ENCODE measurements at places on chromosomes 2 and 18.

DNA sequence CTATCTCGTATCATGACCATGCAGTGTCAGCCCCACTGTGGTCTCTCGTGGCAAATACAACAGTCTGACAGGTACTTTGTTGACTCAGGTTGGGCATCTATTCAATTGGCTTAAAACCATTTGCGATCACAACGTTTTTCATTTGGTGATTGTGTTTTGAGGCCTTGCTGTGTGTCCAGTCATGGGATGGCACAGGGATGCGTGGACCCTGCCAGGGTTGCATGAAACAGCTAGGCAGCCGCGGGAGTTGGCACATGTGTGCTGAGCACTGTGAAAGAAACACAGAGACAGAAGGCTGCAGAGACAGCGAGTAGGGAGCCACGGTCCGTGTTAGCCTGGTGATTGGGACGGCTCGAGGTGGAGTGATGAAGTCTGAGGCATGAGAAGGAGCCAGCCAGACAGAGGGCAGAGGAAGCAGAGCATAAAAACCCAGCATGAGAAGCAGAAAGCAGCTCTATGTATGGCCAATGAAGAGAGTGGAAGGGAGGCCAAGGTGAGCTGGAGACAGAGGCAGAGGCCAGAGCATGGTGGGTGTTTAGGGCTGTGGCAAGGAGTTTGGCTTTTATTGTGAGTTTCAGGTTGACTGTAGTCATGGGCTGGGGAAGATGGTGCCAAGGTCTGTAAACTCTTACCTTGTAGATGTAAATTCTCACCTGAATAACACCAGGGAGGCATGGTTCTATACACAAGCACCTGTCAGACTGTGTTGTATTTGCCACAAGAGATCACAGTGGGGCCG lies 31.8 kb upstream of the IL1R1 start:
- DNase-seq, result no peak

GRCh38 chr2:137190411-137191195 lies 425.3 kb downstream of the THSD7B start:
- DNase-seq, result no peak

GRCh38 chr2:158172719-158173118 lies 71.0 kb downstream of the UPP2 start:
- DNase-seq, result no peak

GRCh38 chr2:152445375-152445774 lies 110.4 kb downstream of the FMNL2 start:
- no peak for DNase-seq

GRCh38 chr18:51330148-51330547 lies 132.7 kb upstream of the MEX3C start:
- DNase-seq, result no peak

DNA sequence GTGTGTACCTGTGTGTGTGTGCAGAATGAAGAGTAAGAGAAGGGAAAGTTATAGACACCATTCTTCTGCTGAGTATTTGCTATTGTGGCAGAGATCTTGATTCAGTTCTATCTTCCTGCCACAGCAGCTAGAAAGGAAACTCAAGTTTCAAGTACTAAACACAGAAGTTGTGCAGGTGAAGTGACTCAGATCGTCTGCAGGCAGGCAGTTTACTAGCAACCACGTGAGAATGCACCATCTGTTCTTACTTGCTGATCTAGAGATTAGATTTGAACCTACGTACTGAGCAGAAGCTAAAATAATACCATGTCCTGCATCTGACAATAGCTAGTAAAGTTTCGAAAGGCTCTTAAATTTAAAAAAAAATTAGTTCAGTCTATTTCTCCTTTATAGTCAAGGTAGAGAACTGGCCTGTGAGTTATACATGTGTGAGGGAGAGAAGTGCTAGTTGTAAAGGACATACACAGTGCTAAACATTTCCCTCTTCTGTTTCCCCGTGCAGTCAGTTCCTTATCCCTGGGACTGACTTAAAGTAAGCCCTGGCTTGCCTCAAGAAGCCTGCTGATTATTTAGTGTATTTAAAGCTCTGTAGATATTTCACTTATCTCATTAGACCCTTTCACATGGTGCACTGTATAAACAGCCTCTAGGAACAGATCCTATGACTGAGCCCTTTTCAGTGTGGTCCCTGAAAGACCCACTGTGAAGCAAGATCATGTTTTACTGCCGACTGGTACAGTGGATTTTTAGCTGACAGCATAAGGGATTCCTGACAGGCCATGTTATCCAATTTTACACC lies 45.0 kb downstream of the SLC38A11 start:
- DNase-seq, result no peak

DNA sequence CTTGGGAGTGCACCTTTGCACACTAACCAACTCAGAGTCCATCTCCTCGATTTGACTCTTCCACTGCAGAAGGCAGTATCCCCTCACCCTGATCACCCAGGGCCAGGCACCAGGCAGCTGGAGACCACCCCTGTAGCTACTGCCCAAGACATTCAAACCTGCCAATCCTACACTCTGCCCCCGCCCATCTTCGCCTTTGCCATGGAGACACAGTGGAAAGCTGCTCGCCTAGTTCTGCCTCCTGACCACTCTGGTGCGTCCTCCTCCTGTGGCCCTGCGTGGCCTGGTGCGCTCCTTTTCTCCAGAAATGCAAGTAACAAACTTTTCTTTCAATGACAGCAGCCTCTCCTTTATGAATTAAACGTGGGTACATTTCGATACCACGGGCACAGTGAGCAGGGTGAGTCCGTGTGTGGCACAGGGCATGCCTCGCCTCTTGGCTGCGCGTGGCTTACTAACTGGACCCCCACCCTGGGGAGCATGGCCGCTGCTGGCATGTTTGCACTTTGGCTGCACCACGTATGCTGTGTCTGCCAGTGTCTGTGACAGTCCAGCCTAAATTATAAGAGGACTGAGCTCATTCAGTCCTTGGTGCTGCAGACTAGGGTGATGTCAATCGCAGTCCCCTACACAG lies 47.6 kb downstream of the LONRF2 start:
- no peak for DNase-seq

DNA sequence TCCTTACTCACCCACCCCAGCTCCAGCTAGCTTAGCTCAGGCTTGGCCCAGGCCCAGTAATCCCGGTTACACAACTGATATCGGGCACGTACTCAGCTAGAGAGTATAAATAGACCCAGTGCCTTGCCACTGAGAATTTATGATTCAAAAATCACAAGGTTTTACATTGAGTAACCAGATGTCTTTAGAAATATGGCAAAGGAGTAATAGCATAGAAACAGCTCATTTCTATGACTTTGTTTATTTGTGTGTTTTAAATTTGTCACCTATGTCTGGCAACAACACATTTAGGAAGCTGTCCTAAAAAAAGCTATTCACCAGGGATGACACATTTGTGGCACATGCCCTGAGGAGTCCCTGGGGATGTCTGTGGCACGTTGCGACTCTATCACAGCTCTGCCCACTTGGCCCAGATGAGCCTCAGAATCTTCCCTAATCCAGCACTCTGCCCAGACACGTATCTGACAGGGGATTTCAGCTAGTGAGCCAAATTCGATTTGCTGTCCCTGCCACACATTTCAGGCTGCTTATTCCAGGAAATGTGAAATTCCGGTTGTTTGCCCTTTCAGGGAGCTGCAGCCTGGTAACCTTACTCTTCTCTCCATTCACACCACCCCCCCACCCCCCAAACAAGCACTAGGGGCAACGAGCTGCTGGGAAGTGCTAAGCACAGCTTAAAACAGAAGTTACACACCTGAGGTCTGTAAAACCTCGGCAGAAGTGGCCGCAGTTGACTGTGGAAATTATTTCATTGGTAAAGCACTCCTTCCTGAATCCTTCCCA lies 85.4 kb upstream of the ZCCHC2 start:
- DNase-seq, result no peak

DNA sequence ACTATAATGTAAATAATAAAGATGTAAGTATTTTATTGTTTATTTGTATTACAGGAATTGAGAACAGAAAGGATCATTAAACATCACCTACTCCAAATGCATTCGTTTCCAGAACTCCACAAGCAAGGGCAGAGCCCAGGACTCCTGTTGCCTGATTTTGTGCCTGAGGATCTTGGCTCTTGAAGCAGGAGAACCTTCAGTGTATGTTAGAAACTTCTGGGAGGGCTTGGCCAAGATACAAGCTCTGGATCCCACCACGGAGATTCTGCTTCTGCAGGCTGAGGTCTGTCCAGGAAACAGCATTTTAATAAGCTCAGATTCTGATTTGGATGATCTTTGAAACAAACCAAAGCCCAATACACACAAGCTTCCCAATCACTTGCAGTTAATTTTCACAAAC lies 142.4 kb upstream of the SOX11 start:
- DNase-seq, result no peak

DNA sequence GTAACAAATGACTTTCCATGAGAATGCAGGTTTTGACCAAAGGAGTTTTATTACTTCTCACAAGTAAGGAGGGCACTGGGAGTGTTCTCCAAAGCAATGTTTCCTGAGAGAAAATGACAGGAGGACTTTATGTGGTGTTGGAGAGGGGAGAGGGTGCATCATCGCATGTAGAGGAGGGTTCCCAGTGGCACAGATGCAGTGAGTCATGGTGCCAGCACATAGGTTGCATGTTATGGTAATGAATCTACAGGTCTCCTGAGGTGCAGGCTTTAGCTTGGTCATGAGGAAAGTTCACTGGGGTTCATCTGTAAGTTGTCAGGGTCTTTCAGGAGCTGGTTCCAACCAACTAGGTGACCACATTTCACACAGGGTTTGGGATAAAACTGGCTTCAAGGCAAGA lies 30.4 kb downstream of the NAT8 start:
- DNase-seq, result no peak

GRCh38 chr2:5343785-5344335 lies 348.3 kb upstream of the SOX11 start:
- DNase-seq, result no peak

DNA sequence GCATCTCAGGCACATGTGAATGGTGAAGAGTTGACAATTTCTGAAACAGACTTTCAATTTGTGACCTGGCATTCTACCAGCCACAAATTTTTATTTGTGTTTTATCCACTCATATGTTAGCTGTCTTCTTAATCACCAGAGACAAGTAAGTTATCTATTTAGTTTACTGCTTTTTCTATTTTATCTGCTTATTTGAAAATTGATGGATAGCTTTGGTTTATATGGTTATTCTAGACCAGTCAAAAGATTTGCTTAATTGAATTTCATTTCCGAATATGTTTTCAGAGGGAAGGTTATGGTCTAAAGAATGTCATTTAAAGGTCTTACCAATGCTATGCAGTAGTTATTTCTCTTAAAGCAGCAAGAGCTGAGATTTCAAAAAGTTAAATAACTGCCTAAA lies 43.5 kb upstream of the LRRTM1 start:
- no peak for DNase-seq

DNA sequence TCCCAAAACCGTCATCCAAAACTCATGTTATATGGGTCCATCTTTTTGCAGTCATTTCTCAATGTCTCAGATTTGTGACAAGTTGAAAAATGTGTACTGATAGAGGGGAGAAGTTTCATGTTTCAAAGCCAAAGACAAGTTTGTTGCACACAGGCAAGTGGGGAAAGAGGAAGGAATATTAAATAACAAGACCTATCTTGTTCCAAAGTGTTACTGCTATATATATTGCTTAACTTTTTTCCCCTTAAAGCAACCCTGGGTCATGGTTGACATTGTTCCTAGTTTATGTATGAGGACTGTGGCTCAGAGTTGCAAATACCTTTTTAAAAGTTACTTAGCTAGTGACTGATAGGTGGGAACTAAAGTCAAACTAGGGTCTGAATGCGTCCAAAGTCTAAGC lies 1.7 kb downstream of the ITGA4 start:
- no peak for DNase-seq

- DNase-seq, result no peak
These were observed 12.8 kb downstream of the SESTD1 start for GRCh38 chr2:179251870-179252269.

GRCh38 chr2:161796192-161796591 lies 172.0 kb downstream of the SLC4A10 start:
- DNase-seq, result no peak

- no peak for DNase-seq
These were observed 94.8 kb upstream of the KCNJ3 start for GRCh38 chr2:154603682-154604081.

DNA sequence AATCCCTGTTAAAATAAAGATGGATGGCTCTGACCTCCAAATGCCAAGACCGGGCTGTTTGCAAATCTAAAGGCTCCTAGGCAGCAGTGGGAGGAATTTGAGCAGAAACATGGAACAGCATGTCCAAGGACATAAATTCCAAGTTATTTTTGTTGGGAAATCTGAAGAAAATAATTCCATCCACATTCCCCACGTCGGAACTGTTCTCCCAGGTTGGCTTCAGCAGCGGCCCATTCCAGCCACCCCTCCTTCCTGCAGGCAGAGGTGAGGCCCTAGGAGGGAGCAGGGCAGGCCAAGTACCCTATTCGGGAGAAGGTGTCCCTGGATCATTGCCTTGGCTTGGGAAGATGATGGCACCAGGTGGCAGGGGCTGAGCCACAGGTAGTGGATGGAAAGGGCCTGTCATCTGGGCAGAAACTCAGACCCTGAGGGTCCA lies 117.1 kb downstream of the CAPN13 start:
- no peak for DNase-seq

DNA sequence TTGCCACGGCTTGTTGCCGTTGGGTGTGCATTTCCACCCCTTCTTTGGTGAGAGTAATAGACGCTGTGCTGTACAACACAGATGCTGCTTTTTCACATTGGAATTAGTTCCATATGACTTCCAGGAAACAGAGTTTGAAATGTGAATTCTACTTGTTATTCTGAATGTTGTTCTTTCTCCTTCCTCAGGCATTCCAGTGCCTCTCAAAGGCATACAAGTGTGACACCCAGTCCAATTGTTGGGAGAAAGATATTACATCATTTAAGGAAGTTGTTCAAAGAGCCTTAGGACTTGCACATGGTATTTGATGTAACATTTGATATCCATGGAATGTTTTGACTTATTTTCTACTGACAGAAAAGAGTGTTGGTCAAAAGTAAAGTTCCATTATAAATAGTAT lies 134.4 kb upstream of the LTBP1 start:
- DNase-seq, result no peak
